ENCODE measurements at places on chromosomes 6 and 20.
A peak's percentile ranks its signal among the peaks of the same experiment; 100 is the strongest.

DNA sequence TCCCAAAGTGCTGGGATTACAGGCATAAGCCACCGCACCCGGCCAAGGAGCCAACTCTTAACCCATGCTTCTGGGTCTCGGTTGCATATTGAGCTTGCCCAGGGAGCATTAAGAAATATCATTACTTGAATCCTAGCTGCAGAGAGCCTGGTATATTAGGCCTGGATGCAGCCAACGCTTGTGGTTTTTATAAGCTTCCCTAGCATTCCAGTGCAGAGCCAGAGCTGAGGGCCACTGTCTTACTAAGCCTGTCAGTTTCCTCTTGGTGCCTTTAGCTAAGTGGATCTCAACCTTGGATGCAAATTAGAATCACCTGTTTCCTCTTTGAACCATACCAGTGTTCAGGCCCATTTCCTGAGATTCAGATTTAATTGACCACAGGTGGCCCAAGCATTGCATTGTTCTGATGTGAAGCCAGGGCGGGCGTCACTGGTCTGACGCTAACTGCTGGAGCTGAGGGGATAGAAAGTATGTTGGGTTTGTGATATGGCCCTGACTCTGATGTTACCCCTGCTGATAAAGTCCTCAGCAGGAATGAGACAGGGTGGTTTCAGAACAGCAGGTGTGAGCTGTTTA lies 76.3 kb downstream of the BTBD3 start:
- peak; percentile 84 for DNase-seq

DNA sequence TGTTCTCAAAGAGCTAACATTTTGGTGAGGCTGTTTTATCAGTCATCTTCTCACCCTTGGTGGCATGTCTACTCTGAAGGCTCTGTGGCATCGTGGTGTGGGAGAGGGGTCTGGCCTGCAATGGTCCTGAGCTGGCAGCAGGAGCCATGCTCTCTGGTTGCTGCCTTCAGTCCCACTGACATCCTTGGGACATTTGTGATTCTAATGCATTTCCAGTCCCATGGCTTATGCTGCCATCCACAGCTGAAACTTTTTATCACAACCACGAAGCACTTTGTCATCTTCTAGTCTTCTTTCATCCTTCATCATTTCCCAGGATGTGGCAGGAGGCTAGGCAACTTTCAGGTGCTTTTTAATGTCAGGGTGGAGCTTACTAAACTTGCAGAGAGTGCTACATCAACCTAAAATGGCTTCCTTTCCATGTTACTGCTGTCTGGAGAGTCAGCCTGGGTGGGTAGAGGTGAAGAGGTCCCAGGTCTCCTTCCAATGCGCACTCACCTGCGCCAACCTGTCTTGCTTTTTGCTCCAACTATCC lies 77.1 kb downstream of the GPR63 start:
- DNase-seq, result no peak

GRCh38 chr20:53922901-53923314 lies 147.5 kb downstream of the BCAS1 start:
- no peak for DNase-seq

DNA sequence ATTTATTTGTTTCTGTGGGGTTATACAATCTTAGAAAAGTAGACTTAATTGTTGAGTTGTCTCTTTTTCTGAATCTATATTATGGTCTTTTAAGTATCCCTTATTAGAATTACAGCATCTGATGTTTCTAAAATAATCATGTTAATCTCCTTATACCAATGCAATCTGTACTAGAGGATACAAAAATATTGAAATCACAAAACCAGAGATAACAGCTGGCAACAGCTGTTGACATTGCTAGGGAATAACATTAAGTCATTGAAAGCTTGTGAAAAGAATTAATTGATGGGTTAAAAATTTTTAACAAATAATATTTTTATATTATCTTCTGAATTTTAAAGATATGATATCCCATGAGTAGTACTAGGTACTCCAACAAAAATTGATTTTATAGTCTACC lies 162.6 kb downstream of the COL19A1 start:
- DNase-seq, result no peak

- DNase-seq, result peak; percentile 11
Observed at GRCh38 chr6:71139249-71139648, 149.4 kb upstream of the OGFRL1 start.

DNA sequence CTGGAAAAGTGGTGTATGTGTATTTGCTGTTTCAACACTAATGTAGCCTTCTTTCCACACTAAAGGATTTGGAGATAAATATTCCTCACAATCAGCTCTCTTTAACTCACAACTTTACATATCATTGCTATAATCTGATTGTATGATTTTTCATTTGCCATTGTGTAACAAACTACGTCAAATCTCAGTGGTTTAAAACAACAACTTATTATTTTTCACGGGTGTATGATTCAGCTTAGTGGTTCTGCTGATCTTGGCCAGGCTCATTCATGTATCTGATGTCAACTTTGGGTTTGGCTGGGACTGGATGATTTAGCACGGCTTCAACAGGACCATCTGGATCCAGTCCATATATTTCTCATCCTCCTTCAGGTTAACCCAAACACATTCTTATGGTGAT lies 55.4 kb upstream of the TMX4 start:
- DNase-seq, result no peak

GRCh38 chr20:56897318-56897957 lies 268.3 kb downstream of the TFAP2C start:
- no peak for DNase-seq

- no peak for DNase-seq
Observed at GRCh38 chr6:24125980-24126379, at the start of gene NRSN1. NRSN1 (plus strand) TSS chr6:24126215; CDS start chr6:24134328, 8,113 bp downstream.

- no peak for DNase-seq
Observed at GRCh38 chr6:14060971-14061370, 56.6 kb upstream of the CD83 start.

GRCh38 chr20:23050847-23051627 lies 1.6 kb upstream of the THBD start:
- peak; percentile 87 for DNase-seq

DNA sequence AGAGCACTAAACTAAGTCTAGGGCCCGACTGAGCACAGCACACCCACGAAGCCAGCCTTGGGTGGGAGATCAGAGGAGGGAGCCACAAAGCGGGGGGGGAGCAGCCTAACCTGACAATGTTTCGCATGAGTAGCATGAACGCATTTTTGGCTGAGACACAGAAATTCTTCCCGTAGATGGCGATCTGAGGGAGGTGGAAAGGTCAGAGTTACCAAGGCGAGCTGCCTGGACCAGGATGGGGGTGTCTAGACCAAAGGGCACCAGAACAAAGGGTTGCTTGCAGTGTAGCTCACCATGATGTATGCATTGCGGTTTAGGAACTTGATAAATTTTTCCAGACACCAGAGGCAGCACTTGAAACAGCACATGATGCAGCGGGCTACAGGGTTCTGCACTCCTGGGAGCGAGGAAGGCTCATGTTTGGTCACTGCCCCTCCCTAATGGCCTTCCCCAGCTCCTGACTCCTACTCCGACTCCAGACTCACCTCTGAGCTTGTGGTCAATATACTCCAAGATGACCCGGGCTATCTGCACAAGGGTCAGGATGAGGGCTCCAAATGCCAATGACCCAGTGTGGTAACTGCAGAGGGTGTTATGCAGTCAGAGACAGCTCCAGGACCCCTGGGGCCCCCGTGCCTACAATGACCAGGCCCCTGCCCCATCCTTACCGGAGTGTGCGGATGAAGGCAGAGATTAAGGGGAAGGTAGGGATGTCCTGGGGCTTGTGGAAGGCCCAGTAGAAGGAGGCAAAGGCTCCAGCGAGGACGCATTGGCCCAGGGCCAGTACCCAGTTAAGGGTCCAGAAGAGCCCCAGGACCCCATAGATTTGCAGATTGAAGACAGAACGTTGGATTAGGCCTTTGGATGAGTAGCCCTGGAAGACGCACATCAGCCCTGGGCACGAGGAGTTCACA lies 2.8 kb upstream of the NEU1 start:
- no peak for DNase-seq

DNA sequence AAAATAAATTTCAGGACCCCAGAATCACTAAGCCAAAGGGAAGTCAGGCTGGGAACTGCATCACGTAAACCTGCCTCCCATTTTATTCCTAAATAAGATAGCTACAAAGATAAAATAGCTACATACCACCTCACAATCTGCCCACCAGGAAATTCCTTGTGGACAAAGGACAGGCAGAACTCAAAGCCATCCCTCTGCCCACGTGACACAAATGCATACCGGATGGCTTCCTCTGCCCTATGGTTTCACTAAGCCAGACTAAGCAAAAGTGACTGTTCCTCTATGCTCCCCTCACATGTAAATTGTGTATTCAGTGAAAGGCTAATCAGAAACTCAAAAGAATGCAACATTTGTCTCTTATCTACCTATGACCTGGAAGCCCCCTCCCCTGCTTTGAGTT lies 15.0 kb downstream of the MBOAT1 start:
- DNase-seq, result no peak

- DNase-seq, result no peak
Observed at GRCh38 chr6:141501616-141502015, 631.1 kb upstream of the GJE1 start.

GRCh38 chr6:93962566-93962965 lies 543.2 kb upstream of the EPHA7 start:
- no peak for DNase-seq

DNA sequence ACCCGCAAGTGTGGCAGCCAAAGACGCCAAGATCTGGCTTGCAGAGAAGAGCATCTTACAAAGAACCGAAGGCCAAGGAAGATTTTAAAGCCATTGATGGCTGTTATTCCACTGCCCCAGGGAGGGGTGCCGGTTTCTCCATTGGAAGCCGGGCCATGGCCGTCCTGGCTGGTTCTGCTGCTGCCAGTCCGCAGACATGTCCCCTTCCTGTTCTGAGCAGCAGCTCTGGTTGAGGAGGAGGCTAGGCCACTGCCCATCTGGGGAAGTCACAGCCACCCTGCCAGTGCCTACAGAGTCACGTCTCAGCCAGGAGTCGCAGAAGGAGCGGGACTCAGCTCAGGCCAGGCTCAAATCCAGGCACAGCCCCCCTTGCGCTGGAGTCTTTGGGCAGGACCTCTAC lies 42.6 kb upstream of the MRGBP start:
- DNase-seq, result no peak

GRCh38 chr6:66948106-66948505 lies 1241.1 kb upstream of the EYS start:
- DNase-seq, result peak; percentile 40

DNA sequence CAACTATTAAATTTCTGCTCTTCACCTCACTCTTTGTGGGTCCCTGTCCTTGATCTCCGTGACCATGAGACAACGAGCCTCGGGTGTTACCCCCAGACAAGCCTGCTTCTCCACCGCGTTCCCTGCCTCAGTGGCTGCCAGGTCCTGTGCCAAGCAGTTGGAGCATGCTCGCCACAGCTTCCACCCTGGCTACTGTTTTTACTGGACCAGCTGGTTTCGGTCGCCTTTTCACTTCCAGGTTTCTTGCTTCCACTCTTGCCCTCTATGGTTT lies 5.6 kb downstream of the TP53RK start:
- DNase-seq, result no peak

GRCh38 chr6:47419621-47420020 lies 58.0 kb upstream of the CD2AP start:
- DNase-seq, result no peak

DNA sequence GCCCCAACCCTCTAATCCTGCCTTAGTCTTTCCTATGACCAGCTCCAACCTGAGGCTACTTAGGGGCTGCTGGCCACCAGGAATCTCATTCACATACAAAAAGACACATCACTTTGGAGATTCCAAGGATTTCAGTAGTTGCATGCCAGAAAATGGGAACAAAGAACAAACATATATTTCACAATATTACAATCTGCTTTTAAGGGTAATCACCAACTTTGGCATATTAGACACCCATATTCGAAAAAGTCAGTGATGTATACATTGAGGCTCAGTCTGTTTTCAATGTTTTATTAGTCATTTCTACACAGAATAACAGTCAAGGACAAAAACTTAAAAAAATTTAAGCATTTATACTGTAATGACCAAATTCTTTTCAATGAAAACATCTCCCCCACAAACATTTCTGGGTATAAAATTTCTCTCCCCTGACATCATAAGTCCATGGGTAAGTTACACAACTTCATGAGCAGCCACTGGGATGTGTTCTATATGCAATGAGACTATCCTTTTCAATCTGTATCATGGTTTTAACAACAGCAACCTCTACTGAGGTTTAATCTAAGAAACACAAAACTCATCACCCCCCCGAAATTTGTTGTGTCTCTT lies 103.5 kb downstream of the MAP7 start:
- DNase-seq, result peak; percentile 61

DNA sequence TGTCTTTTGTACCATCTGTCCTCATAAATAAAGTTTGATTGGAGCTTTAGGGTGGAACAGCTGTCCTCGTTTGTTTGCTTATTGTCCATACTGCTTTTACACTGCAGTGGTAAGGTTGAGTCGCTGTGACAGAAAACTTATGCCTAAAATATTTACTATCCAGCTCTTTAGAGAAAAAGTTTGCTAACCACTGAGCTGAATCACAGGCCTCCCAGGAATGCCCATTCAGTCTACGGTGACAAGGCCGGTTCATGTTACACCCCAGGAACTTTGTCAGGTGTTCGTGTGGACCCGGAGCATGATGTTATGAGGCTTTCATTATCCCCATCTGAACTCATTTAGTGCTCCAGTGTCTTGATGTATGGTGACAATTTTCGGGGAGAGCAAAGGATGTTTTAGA lies 401.1 kb downstream of the SAMD5 start:
- peak; percentile 43 for DNase-seq

GRCh38 chr6:110938171-110938570 lies 20.3 kb upstream of the GTF3C6 start:
- DNase-seq, result peak; percentile 14

DNA sequence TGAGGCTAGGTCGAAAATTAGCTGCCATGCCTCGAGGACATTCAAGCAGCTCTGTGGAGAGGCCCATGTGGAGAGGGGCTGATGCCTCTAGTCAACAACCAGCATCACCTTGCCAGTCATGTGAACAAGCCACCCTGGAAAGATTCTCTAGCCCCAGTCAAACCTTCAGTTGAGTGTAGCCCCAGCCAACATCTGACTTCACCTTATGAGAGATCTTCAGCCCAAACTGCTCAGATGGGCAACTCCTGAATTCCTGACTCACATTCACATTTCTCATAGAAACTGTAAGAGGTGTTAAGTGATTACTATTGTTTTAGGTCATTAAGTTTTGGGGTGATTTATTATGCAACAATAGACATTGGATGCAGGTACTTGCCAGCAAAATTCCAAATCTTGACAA lies 44.9 kb downstream of the GJA10 start:
- DNase-seq, result no peak

DNA sequence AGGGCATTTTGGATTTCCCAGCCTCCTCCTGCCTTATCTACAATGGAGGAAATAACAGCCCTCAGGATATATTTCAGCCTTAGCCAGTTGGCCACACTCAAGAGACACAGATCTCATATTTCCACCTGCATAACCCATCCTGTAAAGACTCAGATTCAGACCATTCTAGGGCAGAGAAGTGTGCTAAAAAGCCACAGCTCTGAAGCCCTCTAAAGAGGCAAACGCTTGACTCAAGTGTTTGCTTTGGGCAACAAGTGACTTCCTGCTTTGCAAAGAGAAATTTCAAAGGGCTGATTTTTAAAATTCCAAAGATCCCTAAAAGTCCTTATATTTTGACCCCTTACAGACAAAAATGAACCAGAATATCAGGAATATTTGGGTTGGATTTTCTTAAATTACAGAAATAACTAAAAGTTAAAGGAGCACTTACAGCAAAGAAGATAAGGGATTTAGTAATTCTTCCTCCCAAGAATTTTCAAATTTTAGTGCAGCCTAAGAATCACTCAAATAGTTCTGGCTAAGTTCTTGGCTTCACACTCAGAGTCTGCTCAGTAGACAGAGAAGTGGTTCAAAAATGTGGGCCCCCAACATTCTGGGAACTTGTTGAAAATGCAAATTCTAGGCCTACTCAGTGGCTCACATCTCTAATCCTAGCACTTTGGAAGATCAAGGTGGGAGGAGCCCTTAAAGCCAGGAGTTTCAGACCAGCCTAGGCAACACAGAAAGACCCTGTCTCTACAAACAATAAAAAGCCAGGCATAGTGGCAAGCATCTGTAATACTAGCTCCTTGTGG lies 18.9 kb upstream of the ADGRF5 start:
- DNase-seq, result no peak
